ENCODE measurements at places on chromosomes 11 and 22.

GRCh38 chr22:27499121-27499520 is 302.4 kb downstream of the MN1 start:
- DNase-seq, result no peak

- DNase-seq, result no peak
These were observed 625.5 kb upstream of the TENM4 start for GRCh38 chr11:80066291-80066690.

- DNase-seq, result no peak
These were observed 31.8 kb downstream of the ETS1 start for GRCh38 chr11:128555606-128556005.

- no peak for DNase-seq
These were observed 21.9 kb upstream of the EIF3D start for GRCh38 chr22:36550701-36551495.

GRCh38 chr11:93651052-93651451 is 10.4 kb upstream of the CEP295 start:
- no peak for DNase-seq

Data from activated T-cell treated with anti-CD3 and anti-CD28 coated beads for 48 hours (primary cell).